ENCODE measurements at places on chromosomes 5 and 9.

DNA sequence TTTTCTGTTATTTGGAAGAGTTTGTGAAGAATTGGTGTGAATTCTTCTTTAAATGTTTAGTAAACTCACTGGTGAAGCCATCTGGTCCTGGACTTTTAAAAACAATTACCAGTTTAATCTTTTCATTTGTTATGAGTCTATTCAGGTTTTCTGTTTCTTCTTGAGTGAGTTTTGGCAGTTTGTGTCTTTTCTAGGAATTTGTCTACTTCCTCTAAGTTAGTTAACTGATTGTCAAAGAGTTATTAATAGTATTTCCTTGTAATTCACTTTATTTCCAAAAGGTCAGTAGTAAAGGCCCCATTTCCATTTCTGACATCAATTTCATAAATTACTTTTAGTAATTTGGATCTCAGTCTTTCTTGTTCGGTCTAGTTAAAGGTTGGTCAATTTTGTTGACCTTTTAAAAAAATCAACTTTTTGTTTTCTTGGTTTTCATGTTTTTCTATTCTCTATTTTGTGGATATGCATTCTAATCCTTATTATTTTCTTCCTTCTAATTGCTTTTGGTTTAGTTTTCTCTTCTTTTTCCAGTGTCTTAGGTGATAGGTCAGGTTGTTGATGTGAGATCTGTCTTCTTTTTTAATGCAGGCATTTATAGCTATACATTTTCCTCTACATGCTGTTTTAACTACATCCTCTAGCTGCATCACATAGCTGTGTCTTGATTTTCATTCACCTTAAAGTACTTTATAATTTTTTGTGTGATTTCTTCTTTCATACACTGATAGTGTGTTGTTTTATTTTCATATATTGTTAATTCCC, 7.3 kb upstream of the SMIM3 start:
- DNase-seq: no peak

DNA sequence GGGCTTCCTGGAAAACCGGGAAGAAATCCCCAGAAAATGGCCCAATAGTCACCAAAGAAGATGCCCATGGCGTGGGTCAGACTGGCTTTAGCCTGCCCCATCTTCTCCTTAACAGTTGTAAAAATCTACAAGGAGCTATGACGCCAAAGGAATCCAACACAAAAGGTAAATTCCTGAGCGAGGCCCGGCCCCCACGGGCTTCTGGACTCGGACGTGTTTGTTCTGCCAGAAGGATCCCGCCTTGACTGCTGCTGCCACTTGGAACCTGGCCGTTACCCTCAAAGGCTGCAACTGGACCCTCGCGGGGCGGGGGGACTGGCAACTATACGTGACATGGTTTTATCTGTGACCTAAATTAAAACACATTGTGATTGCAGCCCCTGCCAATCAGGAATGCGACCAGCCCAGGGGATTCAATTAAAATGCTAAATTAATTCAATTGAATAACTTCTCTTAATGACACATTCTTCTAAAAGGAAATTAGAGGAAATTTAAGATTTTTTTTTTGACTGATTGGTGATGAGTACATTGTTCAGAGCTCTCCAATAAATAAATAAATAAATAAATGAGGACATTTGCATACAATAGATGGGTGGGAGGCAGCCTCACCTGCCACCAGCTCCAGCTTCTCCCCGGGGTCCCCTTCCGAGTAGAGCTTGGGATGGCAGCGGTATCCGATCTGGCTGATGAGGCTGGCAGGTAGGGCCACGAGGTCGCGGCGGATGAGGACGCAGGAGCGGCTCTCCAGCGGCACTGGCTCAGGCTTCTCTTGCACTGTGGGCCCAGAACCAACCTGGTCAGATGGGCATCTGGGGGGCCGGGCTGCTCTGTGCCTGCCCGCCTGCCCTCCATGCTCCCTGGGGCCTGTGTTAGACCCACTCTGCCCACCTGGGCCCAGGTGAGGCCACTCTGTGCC, 54.7 kb upstream of the UBAC1 start:
- no peak for DNase-seq

GRCh38 chr5:63022403-63022802, 443.8 kb downstream of the LRRC70 start:
- DNase-seq: no peak

DNA sequence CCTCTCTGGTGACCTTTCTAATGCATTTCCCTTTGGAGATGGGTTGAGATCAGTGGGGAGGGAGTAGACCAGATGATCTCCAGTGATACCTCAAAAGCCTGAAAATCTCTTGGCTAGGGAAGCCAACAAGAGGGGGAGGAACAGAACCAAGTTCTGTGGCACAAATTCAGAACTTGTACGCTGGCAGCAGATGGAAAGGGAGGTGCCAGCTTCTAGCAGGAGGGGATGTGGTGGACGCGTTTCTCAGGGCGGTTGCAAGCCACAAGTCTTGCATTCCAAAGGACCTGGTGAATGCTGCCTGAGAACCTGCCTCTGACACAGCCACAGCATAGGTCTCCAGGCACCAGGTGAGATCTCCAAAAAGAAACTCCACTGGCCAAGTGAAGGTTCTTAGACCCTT, 13.4 kb downstream of the SLIT3 start:
- no peak for DNase-seq

- DNase-seq: no peak
Measured at GRCh38 chr9:34451545-34451944, 6.8 kb downstream of the FAM219A start.

- no peak for DNase-seq
Measured at GRCh38 chr9:76176171-76176570, 218.1 kb downstream of the RFK start.

DNA sequence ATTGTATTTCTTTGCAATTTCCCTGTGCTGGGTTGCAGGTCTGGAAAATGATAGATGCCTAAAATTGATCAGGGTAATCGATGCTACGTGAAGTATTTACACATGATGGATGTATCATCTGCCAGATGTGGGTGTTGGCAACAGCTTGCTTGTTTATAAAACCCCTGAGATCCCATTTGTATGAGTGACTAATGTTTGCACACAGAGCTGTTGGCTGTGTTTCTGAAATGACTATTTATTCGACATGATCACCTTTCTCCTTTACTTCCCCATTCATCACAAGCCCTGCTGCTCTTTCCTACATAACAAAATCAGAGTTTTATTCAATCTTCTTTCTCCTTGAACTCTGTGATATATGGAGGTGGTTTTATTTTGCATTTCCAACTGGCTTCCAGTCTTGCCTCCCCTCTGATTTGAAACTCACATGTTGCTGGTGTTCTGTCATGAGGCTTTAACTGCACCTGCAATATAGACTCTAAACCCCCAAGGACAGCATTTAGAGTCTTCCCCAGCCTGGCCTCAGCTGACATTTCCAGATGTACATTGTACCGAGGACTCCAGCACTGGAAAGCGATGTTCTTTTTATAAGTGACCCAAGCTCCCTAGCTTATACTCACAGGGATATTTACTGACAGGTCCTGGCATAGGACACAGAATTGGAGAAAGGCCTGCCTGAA, 50.7 kb upstream of the SHB start:
- DNase-seq: no peak

DNA sequence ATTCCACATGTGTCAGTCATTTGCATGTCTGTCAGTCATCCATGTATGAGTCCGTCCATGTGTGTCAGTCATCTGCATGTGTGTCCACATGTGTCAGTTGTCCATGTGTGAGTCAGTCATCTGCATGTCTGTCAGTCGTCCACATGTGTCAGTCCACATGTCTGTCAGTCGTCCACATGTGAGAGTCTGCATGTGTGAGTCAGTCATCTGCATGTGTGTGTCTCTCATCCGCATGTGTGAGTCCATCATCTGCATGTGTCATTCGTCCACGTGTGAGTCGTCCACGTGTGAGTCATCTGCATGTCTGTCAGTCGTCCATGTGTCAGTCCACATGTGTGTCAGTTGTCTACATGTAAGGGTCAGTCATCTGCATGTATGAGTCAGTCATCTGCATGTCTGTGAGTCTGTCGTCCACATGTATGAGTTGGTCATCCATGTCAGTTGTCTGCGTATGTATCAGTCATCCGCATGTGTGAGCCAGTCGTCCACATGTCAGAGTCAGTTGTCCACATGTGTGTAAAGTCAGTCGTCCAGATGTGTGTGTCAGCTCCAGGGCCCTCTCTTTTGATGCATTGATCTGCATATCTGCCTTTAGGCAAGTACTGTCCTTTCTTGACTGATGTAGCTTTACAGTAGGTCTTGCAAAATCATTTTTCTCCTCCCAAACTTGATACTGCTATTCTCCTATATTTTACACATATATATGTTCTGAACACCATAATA, 72.5 kb upstream of the CACNA1B start:
- no peak for DNase-seq

GRCh38 chr5:154334406-154335064, 111.3 kb upstream of the SAP30L start:
- no peak for DNase-seq

- DNase-seq: peak; percentile 21
Measured at GRCh38 chr9:78239506-78239905, 3.6 kb downstream of the CEP78 start.

GRCh38 chr9:638152-638551, 203.3 kb upstream of the DMRT1 start:
- no peak for DNase-seq

GRCh38 chr5:153674356-153674755, 183.9 kb downstream of the GRIA1 start:
- no peak for DNase-seq

GRCh38 chr5:77693913-77694312, 55.4 kb upstream of the OTP start:
- DNase-seq: no peak

- no peak for DNase-seq
Measured at GRCh38 chr5:12885018-12885417, 980.8 kb upstream of the CTNND2 start.

GRCh38 chr5:73437777-73438644, 10.6 kb downstream of the FOXD1 start:
- DNase-seq: peak; percentile 28
